ENCODE measurements at places on chromosomes 2 and 18.

GRCh38 chr2:152761214-152761613 is 42.8 kb downstream of the ARL6IP6 start:
- no peak for DNase-seq

DNA sequence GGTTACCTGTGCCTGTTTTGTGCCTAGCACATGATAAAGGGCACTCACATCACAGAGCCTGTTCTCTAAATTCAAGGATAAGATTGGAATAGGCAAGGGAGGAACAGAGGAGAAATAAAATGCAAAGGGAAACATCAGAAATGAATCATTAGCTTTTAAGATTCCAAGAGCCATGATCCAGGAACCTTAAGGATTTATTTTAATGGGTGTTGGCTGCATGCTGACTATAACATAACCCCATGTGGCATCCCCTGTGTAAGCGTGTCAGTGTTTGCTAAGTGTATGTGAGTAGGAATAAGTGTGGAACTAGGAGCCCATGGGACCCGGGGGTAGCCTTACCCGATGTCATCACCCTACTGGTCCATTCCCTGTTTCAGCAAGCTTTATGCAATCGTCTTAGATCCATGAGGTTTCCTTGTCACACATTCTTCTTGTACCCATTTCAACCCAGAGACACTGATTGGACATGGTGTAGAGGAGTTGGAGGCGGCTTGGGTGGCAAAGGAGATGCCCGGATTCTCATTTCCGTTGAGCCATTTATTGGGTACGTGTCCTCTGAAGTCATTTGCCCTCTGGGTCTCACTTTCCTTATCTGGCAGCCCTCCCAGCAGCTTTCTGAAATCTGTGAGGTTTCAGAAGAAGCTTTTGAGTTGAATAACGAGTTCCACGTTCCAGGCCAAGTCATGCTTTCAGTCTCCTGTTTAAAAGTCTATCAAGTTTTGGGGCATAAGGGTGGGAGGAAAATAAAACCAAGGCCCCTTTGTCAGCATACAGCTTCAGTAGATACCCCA is 117.0 kb downstream of the MGAT5 start:
- DNase-seq, result no peak

DNA sequence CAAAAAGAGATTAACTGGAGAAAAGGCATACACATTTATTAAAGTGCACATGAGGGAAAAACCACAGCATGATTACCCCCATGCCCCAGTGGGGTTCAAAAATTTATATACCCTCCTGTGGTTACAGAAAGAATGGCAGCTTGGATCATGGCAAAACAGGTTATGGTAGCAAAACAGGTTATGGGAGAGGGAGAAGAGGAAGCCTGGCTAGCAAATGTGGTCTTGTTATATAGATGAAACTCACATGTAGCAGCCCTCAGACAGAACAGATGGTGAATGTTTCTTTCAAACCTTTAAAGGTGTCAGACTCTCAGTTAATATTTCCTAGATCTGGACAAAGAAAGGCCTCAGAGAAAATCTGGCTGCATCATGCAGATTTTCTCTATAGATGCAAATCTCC is 178.2 kb upstream of the ZC3H15 start:
- no peak for DNase-seq

GRCh38 chr2:176142281-176142680 is 9.1 kb upstream of the HOXD4 start:
- DNase-seq, result no peak

DNA sequence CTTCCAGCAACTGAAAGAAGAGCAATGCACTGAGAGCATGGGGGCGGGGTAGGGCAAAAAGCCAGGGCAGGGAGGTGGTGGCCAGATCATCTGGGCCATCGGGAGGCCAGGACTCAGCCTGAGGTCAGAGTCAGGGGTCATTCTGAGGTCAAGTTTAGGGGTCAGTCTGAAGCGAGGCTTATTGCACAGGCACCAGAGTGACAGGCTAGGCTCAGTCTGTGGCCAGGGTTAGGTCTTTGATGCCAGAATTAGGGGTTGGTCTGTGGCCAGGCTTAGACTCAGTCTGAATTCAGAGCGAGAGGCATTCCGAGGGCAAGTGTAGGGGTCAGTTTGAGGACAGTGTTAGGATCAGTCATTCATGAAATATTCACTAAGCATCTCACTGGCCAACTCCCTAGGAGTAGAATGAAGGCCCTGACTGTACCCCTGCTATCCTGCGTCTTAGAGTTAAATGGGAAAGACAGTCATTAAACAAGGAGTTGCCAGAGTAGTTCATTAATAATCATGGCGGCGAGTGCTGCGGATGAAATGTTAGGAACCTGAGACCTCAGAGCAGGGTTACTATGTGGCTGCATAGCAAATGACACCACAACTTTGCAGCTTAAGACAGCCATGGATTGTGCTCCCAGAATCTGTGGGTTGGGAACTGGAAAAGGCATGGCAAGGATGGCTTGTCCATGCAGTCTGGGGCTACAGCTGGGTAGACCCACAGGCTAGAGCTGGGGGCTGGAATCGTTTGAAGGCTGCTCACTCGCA is 198.7 kb downstream of the CYP26B1 start:
- DNase-seq, result peak; percentile 61

GRCh38 chr2:104702031-104702850 is 151.7 kb upstream of the POU3F3 start:
- no peak for DNase-seq

- no peak for DNase-seq
Measured at GRCh38 chr2:48277153-48277552, 252.8 kb upstream of the STON1 start.

DNA sequence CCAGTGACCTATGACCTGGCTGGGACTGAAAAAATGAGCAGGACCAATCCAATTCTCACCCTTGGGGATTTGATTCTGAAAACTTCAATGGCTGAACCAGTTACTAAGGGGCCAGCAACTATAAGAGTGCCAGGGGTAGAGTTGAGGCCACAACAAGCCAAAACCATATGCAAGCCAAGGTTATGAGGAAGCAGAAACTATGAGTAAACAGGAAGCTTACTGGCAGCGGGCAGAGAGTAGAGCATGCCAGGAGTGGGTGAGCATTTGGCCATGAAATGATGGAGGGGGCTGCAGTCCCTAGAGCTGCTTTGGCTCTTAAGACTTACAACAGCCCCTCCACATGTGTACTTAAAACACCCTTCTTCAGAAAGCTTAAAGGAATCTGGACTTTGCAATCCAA is 82.4 kb downstream of the RBMS1 start:
- DNase-seq, result peak; percentile 57

GRCh38 chr2:101710036-101710435 is 12.5 kb downstream of the MAP4K4 start:
- DNase-seq, result no peak

GRCh38 chr2:128403814-128404708 is 85.4 kb upstream of the HS6ST1 start:
- DNase-seq, result no peak

- peak; percentile 63 for DNase-seq
Measured at GRCh38 chr2:62229082-62229605, 33.2 kb downstream of the B3GNT2 start.

DNA sequence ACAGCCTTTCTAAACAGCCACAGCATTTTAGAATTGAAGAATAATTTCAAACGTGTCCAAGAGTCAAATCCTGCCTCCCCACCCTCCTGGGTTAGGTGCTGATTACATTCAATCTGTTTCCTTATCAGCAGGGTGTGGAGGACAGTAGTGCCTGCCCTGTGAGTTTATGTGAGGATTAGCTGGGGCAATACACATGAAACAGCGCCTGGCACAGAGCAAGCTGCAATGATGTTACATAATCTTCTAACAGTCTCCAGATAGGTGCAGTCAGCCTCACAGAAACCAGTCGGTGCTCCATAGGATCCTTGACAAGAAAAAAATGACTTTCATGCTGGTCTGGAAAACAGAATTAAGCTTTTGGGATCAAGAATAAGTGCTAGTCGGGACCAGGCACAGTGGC is 91.7 kb upstream of the ITGA6 start:
- DNase-seq, result no peak

GRCh38 chr2:24903161-24904103 is 16.6 kb downstream of the ADCY3 start:
- no peak for DNase-seq

DNA sequence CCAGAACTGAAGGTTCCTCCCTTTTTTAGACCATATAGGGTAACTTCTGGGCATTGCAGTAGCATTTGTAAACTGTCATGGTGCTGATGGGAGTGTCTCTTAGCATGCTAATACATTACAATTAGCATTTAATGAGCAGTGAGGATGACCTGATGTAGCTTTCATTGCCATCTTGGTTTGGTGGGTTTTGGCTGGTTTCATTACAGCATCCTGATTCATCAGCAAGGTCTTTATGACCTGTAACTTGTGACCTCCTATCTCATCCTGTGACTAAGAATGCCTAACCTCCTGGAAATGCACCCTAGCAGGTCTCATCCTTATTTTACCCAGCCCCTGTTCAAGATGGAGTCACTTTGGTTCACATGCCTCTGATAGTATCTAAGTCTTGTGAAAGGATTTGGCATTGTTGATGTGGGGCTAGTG is 159.0 kb downstream of the TMX3 start:
- DNase-seq, result no peak

GRCh38 chr2:201201371-201201770 is 18.4 kb downstream of the CASP10 start:
- DNase-seq, result no peak

GRCh38 chr2:234446404-234447076 is 50.3 kb downstream of the ARL4C start:
- DNase-seq, result peak; percentile 48

Measured in iris pigment epithelial cell (primary cell).